ENCODE measurements at places on chromosomes 1 and 21.

GRCh38 chr1:147800804-147801203 is 40.4 kb upstream of the GJA5 start:
- DNase-seq = no peak

DNA sequence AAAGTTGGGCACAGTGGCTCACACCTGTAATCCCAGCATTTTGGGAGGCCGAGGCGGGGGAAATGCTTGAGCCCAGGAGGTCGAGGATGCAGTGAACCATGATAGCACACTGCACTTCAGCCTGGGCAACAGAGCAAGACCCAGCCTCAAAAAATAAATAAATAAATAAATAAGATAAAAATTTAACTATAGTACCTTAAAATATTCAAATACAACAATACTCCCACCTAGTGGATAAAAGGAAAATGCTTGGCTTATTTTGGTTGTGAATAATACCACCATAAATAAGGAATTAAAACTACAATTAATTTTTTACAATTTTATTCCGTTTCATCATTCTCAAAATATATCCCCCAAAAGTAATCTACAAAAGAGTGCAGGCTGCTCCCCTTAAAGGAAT is 8.1 kb downstream of the PSMG1 start:
- no peak for DNase-seq

DNA sequence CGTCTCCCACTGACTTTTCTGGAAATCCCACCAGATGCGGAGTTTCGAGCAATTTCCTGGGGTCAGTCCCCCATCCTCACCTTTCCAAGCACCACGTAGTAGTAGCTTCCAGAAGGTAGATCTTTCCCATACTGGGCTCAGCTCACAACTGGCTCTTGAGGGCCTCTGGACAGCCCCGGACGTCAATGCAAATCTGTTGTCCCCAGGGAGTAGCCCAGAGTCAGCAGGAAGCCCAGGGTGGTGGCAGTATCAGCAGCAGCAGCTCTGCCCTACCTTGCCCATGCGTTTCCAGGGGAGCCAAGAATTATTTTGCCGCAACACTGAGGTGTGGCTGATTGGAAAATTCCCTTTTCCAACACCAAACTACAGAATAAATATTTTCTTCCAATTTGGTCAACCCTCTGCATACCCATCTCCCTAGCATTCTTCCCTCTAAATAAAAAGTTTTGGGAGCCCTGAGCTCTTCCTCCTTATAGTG is 70.3 kb downstream of the CD46 start:
- no peak for DNase-seq

DNA sequence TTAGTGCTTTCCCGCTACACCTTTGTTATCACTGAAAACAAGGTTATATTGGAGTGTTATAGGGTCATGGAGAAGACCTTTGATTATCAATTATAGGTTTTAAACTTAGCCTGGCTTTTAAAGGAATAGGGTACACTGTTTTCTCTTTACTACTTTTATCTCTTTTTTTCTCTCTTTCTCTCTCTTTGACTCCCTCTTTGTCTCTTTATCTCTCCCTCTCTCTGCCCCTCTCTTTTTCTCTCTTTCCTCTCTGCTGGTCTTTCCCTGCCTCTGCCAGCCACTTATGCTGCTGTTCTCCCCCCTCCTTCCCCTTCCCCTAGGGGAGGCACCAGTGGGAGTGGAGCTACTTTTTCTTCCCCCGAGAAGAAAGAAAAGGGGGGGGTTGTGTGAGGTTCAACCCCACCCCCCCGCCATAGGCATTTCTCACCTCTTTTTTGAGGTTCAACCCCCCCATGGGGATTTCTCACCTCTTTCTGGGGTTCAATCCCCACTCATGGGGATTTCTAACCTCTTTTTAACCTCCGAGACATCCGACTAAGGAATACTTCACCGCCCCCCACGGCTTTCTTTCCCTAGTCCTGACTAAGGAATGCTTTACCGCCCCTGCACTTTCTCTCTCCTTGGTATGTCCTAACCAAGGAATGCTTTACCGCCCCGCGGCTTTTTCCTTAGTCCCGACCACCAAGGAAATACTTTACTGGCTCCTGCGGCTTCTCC is 17.2 kb upstream of the ZBTB8B start:
- no peak for DNase-seq

GRCh38 chr1:109935451-109935900 is 24.8 kb downstream of the CSF1 start:
- no peak for DNase-seq

DNA sequence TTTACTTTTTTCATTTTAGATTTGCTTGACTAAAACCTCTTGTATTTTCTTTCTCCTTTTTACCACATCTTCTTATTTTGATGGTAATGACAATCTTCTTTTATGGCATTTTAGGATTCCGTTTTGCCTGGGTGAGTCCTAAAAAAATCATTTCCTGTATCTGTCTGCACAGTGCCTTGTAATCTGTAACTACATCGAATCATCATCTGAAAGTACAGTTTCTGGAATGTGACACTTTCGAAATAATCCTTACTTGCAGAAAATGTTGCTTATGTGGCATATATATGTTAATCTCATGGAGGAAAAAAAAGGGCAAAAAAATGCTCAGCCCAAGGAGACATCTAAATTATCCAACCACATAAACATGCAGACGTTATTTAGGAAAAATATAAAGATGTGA is 29.0 kb downstream of the GREM2 start:
- no peak for DNase-seq

DNA sequence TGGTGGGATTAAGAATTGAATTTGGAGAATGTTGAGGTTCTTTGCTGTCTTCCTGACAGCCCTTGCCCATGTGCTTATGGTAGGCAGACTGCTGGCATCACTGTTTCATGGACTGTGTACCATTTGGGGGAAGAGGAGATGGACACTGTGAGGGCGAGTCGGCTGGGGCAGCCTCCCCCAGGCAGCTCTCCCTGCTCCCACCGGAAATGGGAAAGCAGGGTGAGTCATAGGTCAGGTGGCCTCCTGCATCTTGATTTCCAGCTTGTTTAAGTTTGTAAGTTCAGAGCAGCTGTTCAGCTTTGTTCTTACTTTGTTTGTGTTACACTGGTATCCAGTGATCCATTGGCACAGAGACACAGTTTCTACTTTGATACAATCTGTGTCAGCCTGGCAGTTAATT is 87.2 kb upstream of the CNIH3 start:
- DNase-seq = no peak
